ENCODE measurements at places on chromosomes 7 and 10.
A peak's percentile ranks its signal among the peaks of the same experiment; 100 is the strongest.

DNA sequence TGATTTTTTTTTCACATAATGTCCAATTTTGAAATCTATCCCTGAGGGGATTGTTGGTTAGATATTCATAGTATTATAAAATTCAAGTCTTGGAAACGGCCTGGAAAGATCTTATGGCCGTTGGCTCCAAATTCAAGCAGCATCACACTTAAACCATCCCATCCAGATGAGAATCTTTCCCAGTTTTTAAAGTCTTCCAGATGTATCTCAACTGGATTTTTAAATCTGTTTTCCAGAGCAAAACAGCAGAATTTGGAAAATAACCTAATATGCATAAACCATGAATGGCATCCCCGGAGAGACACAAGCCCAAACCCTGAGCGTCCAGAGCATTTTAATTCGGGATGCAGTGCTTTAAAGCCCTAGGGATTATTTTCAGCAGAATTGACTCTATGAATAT is 208.2 kb upstream of the PRKCQ start:
- no peak for DNase-seq

DNA sequence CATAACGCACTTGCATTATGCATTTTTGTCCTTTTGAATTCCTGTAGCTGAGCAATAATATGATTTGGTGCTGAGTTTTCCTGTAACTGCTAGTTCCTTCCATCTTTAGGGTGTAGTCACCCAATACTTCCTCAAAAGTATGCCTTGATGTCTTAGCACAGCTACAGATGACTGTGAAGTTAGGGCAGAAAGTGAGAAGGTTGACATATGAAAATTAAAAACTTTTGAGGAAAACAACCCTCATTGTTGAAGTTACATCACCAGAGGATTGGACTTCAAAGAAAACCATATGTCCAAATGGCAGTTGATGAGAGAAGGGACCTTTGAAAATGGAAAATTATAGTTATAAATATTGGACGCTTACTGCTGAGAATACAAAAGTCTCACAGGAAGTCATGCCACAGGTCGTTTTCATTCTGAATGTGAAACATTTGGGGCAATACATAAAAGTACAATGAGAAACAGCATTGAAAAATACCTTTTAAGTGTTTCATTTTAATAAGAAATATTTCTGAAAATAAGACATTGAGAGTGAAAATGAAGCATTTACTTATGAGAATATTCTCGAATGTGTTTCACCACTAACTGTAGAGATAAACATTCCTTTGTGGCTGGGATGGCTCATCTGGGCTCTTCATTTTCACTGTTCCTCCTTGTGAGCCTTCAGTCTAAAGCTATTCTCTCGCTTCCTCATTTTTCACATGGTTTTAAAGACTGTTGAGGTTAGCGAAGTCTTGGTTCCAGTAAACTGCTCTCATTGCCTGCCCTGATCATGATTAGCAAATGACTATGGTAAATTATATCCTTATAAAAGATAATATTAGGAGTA is 61.4 kb upstream of the NME8 start:
- peak; percentile 32 for DNase-seq

- DNase-seq, result no peak
These were observed 43.8 kb downstream of the SMNDC1 start for GRCh38 chr10:110260746-110261477.

GRCh38 chr10:67609996-67610793 is 85.8 kb downstream of the CTNNA3 start:
- no peak for DNase-seq

- DNase-seq, result no peak
These were observed 77.1 kb downstream of the GSAP start for GRCh38 chr7:77338883-77339629.

DNA sequence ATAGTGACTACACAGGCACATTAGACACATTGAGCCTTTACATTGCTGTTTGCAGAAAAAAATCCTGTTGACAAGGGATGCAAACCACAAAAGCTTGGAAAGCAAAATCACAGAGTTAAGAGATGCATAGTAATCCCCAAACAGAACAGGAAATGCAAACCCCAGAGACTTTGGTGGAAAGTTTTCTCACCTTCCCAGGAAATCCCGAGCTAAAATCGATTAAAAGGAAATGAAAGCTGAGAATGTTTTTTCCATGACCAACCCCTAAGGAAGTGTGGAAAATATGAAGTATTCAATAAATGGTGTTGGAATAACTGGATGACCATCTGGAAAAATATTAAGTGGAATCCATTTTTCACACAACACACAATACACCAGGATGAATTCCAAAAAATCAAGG is 598.7 kb downstream of the GRID1 start:
- DNase-seq, result no peak

DNA sequence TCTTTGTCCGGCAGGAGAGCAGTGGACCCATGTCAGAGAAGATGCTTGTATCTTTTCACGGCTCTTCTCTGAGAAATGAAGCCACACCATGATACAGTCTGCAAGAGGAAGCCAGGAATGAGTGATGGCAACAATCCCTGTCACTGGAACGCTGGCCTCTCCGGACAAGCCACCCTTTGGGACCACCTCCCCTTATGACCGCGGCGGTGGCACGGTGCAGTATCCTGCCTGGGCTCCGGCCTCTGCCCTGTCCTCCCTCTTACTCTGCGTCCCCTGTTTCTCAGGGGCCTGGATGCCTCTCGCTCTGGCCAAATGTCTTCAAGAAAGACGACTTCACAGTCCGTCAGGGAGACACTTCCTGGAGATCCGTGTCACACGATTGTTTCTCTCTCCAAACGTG is 370.5 kb downstream of the ZNF716 start:
- no peak for DNase-seq

DNA sequence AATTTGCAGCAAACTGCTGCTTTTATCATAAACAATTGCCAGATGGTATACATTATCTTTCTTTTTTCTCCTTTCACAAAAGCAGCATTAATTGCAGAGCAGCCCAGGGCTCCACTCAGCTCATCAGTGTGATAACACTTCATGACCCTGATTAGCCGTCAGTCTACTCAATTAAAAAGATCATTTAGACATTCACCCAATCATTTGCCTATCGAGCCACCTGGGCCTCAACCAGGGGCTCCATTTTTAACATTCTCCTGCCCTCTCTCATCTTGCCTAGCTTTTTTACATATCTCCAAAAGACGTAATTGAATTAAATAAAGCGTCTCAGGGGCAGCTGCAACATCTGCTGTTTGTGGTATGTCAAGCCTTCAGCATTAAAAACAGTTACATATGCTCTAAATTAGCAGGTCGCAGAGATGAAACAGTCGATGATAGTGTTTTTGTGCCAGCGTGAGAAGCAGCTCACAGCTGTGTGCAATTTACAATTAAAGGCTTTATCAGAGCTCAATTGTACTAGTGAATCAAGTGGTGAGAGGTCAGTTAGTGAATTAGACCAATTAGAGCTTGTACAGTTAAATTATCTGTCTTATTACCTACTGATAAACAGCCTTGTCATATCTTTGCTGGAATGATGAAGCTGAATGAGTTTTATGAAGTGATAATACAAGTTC is 522.5 kb downstream of the ETV1 start:
- no peak for DNase-seq

DNA sequence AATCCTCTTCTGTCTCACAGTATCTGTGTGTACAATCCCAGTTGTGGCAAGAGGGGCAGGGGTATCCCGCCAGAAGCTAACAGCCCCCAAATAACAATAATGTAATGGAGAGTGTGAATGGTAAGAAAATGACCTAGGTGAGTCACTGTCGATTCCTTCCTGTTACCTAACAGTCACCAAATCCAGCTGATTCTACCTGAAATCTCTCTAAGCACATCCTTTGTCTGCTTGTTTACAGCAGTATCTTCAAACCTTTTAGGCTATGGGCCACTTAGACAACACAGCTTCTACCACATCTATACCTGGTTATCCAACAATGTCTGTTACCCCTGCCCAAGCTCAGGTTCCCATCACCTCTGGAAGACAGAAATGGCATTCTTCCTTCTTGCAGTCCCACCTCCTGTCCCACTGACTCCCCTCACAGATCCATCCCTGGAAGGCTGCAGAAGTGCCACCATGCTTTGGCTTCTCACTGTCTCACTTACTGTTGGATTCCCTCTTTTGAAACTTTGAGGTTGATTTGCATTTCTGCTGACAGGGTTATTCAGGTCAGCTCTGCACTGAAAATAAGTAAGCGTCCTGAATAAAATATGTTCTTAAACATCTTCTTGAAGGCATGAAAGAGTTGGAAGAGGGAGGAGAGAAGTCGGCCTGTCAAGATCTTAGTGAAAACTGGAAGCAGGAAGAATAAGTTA is 13.1 kb downstream of the PIP4K2A start:
- no peak for DNase-seq

DNA sequence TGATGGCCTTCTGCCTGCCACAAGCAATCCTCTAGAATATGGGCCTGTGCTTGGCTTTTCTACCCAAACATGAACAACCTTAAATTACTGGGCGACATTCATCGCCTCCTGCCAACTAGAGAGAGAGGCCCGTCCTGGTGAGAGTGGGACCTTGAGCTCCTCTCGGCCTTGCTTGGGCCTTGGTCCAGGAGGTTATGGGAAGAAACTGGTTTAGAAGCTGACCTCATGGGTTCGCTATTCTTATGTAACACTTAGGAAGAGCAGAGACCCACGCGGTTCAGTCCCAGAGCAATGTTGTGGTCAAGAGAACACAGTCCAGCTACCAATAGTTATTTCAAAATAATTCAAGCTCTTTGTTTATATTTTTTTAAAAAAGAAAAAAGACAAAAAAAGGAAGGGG is 176.3 kb upstream of the ZNF32 start:
- no peak for DNase-seq

GRCh38 chr7:34277803-34278199 is 372.5 kb downstream of the BMPER start:
- no peak for DNase-seq
